Esophagus squamous epithelium (tissue), 5 donors: ENCODE measurements at places on chromosomes 5 and 9.

DNA sequence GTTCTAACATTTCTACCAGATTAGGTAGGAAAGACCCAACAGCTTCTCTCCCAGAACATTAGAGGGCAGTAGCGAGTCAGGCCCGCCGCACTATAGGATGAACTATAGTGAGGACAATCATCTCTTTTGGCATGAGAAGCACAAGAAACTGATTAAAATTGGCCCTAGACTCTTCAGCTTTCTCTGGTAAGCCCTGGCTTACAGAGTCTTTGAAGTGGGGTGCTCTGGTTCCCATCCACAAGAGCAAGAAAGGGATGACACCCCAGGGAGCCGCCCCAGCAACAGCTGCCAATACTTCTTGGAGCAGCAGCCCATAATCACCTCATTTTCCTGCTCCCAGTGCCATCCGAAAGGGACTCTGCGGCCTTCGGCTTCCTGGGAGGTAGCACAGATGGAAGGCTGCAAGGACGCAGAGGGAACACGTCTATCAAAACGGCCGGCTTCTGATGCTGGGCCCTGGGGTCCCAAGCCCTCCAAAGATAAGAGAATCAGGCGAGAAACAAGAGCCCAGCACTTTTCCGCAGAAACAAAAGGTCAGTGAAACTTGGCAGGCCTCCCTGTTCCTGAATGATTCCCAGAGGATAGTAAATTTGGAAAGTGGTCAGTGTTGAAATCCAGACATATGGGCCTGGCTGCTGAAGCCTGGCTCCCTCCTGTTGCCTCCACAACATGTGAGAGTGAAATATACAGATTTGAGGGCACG is 69.3 kb downstream of the HSD17B3 start:
- no peak for DNase-seq

DNA sequence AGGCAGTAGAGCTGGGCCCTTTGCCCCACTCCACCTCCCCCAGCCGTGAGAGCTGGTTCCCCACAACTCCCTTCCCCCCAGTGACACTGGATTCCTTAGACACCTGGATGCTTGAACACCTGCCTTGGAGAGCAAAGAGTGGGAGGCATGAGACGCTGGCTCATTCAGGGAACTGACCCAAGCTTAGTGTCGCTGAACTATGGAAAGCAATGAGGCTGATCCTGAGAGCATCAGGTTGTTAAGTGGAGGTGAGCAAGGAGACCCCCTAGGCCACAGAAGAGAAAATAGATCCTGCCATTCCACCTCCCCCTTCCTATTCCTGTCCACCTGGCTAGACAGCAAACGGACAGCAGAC is 2.0 kb downstream of the CCL19 start:
- no peak for DNase-seq

GRCh38 chr5:124631874-124632550 is 114.4 kb downstream of the ZNF608 start:
- no peak for DNase-seq

DNA sequence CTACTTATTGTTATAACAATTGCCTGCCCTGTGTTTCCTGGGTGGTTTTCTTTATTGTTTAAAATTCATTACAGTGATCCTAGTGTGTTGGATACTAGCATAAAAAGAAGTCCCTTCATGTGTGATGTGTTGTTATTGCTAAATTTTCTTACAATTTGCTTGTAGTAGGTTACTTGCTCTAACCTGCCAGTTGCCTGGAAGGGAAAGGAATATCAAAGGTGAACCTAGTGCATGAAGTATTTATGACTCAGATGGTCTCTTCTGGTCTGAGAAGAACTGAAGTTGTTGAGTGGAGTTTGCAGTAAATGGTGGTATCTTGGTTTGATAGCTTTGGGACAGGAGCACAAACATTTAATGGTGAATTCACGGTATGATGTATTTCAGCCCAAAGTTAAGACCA is 58.0 kb downstream of the SH3GL2 start:
- no peak for DNase-seq

GRCh38 chr9:98974554-98974953 is 30.8 kb downstream of the COL15A1 start:
- DNase-seq: no peak

DNA sequence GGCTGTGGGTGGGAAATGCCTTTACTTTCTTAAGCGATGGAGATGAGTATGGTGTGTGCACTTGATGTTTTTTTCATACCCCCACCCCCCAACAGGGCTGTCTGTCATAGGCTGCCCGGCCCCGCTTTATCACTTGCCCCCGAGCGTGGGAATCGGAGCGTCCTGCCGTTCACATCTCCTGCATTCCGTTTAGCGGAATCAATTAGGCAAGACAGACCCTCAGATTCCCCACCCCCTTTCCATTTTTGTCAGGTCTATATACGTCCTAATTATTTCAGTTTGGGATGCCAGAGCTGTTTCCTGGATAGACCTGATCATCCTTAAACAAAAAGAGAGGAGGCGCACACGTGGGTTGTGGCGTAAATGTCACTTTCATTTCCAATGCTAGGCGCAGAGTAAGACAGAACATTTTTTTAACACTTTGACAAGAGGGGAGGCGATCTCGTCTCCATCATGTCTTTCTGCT is 217.2 kb downstream of the MEF2C start:
- DNase-seq: no peak

DNA sequence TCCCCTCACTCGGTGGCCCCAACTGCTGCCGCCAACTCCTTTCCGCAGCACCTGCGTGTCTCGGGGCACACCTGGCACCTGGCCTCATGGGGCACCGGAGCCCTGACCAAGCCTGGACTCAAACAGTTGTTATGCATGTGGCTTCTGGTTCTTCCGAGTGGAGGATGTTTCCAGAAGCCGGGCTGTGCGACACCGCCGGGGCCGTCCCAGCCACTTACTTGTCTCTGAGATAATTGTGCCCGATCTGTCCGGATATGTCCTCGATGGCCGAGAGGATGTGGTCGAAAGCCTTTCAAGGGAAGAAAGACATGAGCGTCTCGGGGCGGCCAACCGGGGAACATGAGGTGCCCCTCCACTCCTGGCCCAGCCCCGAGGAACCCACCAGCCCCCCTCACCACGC is 38.4 kb downstream of the EXOC3 start:
- no peak for DNase-seq

GRCh38 chr9:90060256-90060655 is 455.4 kb downstream of the GADD45G start:
- no peak for DNase-seq

DNA sequence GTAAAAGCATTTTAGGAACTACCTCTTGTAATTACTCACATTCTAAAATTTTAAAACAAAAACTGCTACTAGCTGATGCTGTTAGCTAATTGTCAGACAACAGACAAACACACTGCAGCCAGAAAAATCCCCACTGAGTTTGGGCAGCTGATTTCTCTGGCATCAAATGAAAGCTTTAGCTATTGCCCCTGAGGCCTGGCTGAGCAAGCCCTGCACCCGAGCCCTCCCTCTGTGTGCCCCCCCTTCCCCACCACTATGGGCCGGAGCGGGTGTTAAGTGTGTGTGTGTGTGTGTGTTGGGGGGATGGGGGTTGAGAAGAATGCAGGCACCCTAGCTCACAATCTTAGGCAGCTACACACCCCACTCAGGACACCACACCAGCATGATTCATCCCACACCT is 2.4 kb downstream of the NEUROG1 start:
- DNase-seq: no peak

DNA sequence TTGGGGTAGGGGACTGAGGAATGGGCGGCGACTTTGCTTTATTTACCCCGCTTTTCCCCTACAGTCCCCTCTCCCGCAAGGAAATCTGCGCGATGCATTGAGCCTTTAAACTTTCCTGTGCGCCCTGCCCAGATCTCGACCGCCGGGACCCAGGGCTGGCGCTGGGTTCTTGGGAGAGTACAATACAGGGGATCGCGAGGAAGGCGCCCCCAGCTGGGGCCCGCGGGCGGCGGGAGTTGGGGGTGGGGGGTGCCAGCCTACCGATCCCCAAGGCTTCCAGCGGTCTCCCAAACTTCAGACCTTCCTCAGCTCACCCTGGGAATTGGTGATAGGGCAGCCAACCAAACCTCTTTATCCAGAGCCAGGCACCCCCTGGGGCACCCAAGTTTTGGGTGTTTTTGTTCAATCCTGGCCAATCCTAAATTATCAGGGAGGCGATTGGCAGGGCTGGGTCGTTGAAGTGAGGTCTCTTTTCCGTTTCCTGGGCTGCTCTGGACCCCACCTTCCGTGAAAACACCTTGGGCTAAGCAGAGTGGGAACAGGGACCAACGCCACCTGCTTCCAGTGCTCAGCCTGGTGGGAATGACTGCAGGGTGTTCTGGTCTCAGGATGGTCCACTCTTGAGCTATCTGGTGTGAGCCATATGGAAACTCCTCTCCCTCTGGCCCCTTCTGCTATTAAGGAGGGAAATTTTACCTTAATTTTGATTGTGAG is 51.4 kb upstream of the DAB2IP start:
- no peak for DNase-seq

GRCh38 chr9:85142496-85142911 is 473.0 kb downstream of the NTRK2 start:
- no peak for DNase-seq

DNA sequence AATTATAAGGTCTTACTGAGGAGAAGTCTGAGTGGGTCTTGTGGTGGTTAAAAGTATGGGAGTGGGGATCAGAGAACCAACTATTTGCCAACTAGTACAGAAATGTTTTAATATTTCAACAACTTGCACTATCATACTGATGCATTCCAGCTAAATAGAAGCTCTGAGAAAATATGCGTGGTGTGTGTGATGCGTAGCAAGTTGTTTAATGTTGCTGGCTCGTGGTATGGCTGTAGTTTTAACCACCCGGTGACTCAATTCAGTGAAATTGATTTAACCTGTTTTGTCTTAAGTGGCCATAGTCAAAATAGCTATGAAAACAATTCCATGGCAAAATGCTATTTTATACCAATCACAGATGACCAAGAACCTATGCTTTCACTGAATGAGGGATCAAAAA is 176.5 kb upstream of the SLC24A2 start:
- DNase-seq: no peak

DNA sequence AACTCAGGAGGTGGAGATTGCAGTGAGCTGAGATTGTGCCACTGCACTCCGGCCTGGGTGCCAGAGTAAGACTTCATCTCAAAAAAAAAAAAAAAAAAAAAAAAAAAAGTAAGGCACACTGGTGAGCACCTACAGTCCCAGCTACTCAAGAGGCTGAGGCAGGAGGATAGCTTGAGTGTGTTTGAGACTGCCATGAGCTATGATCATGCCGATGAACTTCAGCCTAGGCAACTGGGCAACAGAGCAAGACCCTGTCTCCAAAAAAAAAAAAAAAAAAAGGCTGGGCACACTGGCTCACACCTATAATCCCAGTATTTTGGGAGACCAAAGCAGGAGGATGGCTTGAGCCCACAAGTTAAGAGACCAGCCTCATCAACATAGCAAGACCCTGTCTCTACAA is 20.3 kb downstream of the UIMC1 start:
- DNase-seq: no peak

GRCh38 chr9:133771486-133772482 is 33.6 kb upstream of the SARDH start:
- DNase-seq: no peak

- no peak for DNase-seq
Measured at GRCh38 chr5:6377582-6377904, 804 bp downstream of the MED10 start.

DNA sequence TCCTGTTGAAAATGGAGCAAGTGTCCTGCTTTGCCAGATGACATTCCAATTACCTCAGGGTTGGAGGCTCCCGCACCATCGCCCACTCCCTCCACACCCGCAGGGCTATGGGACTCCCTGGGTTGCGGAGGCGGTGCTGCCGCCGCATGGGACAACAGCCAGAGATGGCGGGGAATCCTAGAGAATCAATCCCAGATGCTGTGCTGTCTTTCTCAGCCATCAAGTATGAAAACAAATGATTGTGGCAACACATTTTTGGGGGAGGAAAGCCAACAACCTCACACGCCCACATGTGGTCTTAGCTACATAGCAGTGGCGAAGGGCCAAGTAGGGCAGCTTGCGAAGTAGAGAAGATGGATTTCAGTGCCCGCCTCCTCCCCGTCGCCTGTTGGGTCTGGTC is 46.7 kb downstream of the IL31RA start:
- no peak for DNase-seq

- no peak for DNase-seq
Measured at GRCh38 chr9:106324053-106324585, 538.8 kb upstream of the ZNF462 start.

GRCh38 chr5:167673942-167674341 is 617.5 kb upstream of the WWC1 start:
- no peak for DNase-seq

GRCh38 chr9:35044071-35044470 is 28.4 kb downstream of the VCP start:
- DNase-seq: no peak

GRCh38 chr5:126523818-126524510 is 71.1 kb downstream of the ALDH7A1 start:
- no peak for DNase-seq

GRCh38 chr5:145237843-145238242 is 597.3 kb downstream of the PRELID2 start:
- DNase-seq: no peak

DNA sequence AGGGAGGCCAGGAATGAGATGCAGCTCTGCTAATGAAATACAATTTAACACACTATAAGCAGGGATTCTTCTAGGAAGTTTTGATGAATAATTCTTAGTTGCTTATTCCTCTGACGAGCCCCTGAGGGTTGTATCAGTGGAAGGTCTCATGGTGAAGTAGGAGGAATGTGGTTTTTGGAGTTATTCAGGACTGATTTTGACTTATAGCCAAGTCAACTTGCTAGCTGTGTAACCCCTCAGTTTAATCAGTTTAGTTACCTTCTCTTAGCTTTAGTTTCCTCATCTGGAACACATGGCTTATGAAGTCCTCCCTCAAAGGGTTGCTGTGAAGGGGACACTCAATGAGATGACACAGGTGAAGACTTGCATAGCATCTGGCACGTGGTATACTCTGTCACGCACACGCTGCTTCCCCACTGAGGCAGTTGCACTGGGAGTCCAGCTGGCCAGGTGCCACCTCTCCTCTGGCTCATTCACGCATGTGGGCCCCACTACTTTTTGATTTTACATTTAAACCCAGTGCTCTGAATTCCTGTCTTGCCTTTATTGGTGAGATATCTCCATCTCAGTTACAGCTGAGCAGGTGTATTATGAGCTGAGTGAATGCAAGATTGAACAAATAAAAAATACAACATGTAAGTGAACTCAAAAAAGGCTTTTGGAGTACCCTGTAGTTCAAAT is 415.0 kb downstream of the ARHGEF28 start:
- DNase-seq: no peak

DNA sequence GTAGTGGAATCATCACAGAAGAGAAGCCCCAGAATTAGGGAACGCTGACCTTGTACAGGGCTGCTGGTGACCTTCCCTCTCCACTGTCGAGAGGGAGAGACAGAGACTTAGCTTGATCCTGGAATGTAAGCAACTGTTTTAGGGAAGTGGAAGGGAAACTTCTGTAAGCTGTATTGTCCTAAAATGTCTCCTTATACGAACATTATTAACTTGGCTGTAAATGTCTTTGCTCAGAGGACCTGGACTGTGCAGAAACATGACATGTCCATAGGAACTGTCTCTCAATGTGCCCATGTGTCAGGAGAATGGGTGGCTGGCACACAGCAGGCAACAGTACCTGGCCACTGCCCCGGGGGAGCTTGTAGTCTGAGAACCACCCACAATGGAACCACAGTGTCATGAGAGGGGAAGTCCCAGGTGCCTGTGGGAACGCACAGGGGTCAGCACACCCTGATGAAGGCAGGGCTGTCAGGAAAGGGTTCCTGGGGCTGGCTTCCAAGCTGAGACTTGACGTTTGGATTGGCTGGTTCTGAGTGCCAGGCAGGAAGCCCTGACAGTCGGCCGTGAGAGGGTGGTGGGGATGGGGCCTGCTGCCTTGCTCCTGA is 34.0 kb downstream of the DAP start:
- no peak for DNase-seq
